ENCODE measurements at places on chromosomes 3 and 15. TPM values are rescaled to one million over a fixed set of nuclear protein-coding genes. Genes with fewer than 3 reads are reported as not detected.

DNA sequence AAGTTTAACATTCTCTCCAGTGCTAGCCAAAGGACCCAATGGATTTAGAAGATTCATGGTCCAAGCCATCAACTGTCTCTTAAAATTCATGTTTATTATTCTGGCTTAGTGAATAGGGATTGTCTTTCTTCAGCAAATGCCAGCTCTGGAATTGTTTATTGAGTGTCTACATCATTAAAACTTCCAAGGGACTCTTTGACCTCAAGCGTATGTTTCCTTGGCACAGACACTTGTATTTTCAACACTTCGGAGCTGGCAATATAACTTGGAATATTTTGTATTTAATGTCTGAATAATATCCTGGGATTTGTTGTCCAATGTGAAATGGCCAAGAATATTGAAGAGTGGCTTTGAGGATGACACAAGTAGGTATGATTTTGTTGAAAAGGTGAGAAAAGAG, 204.2 kb downstream of the EPHA3 start:
- no peak for DNase-seq

DNA sequence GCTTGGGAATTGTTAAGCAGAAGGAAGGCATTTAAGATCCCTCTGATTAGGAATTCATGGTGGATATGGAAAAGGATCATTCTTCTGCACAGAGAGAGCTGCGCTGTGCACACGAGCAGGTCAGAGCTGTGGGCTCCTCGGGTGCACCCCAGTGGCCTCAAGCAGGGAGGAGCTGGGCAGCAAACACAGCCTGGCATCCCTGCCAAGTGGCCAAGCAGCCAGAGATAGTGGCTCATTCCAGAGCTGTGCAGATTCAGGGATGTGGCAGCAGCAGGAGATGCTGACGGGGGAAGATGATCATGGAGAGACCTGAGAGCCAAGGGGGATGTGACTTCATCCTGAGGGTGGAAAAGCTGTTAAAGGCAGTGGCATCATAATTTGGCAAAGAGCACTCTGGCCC, 55.9 kb downstream of the LRRK1 start:
- DNase-seq: no peak

- no peak for DNase-seq
Observed at GRCh38 chr3:45333549-45333948, 54.8 kb upstream of the LARS2 start.

GRCh38 chr3:97009427-97010019, 195.1 kb downstream of the EPHA6 start:
- DNase-seq: no peak

GRCh38 chr3:129624347-129625071, 18.0 kb upstream of the PLXND1 start:
- no peak for DNase-seq

- DNase-seq: no peak
Observed at GRCh38 chr3:185065059-185065458, 87.8 kb downstream of the C3orf70 start.

GRCh38 chr3:173128633-173129032, 12.4 kb downstream of the SPATA16 start:
- DNase-seq: no peak

- DNase-seq: no peak
Observed at GRCh38 chr15:93459396-93459795, 370.4 kb upstream of the RGMA start.

DNA sequence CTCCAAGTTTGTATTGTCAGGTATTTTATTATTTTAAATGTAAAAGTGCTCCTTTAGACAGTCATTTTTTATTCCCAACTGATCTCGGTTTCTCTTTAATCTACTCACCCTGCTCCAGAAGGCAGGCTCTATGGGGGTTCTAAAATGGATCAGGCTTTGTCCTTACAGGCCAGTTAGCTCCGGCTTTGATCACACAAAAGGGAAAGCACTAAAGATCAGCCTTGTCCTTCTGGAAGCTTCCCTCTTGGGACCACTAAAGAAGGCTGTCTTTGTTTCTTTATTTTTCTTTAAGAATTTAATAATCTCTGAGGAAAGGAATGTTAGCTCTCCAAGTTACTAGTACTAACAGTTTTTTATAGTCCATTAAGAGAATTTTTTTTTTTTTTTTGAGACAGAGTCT, 560.5 kb upstream of the ZNF717 start:
- DNase-seq: no peak

DNA sequence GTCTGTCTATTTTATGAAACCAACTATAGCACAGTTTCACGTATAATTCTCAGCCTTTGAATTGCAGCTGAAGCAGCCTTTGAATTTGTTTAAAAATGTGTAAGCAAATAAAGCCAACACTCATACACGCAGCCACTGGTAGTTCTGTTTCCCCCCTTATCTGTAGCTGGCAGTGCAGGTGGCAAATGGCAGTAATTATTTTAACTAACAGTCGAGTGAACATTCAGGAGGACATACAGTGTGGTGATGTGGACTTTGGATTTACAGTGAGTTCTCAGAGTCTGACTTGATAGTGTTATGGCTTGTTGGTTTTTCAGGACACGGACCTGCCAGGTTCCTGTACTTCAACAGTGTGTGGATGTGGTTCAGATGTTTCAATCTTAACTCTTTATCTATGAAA, 64.0 kb upstream of the SKOR1 start:
- DNase-seq: no peak

DNA sequence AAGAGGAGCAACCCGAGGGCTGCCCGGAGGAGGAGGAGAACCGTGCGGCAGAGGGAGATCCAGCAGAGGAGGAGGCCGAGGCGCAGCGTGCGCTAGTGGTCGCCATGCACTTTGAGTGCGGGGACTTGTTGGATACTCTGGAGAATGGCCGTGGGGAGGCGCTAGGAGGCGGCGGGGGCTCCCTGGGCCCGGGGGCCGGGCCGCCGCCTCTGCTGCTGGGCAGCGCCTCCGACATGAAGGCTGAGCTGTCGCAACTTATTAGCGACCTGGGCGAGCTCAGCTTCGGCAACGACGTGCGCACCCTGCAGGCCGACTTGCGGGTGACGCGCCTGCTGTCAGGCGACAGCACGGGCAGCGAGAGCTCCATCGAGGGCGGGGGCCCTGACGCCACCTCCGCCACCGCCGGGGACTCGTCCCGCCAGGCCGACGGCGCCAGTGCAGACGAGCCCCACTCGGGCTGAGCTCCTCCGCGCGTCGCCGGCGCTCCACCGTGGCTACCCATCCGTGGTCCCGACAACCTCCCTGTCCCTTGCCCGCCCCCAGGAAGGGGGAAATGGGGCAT, 2.0 kb downstream of the FAM43A start:
- no peak for DNase-seq

DNA sequence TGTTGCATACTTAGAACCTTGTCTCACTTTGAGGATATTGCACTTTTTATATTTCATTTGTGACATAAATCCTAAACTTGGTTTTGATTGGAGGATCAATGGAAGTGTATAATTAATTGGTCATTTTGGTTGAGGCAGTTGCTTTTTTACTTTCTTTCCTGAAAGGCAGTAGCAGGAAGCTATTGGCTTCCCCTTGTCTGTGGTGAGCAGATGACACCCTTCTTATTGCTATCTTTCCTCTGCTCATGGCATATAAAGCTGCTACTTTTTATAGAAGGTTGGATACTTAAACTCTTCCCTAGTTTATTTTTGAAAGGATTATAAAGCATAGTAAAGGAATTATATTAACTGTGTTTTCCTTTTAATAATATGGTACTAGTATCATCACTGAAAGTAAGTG, 28.6 kb downstream of the FAM98B start:
- DNase-seq: no peak

DNA sequence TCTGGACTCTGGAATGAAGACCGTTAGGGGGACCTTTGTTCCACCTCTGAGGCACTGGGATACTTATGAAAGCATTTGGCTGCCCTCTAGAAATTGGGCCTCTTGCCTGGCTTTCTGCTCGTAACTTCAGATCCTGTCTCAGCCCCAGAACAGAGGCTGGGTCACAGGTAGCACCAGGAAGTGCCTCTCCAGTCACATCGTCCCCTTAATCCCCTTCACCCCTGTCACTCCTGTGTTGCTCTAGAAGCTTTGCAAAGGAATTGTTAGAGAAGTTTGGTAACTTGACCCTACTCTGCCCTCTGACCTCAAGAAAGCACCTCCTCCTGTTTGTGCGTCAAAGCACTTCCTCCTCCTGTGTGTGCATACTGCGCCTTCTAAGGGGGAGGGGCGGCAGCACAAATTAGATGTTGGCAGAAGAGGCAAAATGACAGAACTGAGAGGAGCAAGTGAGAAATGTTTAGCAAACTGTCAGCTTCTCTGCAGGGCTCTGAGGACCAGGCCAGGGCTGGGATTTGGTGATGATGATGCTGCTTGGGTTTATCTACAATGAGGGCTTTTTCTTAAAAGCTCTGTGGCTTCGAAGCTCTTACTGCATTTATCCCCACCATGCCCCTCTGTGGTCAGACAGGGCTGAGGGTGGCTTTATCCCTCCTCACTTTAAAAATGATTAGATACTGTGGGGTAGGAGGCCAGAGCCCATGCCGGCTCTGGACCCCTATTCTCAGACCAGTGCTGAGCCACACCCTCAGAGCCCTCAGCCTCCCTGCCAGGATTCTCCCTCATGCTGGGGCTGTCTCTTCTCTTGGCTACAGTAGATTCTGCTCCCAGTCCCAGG, 76.2 kb downstream of the LARS2 start:
- DNase-seq: no peak

DNA sequence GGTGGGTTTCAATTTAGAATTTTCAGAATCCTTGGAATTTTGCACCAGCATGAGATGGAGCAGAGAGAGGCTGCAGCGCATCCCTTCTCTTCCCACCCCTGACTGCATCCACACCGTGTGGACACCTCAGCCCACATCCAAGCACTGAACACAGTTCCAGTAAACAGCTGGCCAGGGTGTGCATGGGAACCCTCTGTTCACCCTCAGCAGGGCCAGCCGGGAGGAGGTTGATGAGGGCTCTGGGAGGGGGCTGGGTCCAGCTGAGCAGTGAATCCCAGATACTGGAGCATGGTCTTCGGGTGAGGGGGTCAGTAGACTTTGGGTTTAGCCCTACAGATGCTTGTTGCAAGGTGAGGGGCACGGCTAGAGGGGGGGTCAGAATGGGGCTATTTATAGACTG, 85.8 kb downstream of the RPLP1 start:
- no peak for DNase-seq

GRCh38 chr3:14472471-14473351, 67.4 kb downstream of the GRIP2 start:
- no peak for DNase-seq

DNA sequence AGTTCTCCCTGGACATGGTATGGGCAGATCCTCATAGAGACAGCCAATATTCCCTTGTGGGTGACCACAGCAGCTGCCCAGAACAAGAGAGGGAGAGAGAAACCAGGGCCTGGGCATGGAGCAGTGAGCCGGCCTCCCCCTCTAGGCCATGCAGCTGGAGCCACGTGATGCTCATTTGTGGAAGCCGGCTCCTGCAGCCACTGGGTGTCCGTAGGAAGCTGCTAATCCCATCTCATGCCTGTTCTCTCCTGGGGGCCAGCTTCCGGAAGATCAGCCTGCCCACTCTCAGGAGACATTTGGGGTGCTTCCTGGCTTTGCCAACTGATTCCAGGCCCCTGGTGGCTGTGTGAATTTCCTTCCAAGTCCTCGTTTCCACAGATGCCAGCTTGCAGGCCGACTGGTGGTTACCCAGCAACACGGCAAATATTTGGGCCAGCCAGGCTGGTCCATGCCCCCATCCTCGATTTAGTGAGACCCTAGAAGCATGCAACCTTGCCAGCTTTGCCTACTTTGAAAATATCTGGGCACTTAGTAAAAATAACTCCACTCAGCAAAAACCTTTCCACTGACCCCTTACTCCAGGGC, 55.3 kb downstream of the LINGO1 start:
- no peak for DNase-seq

DNA sequence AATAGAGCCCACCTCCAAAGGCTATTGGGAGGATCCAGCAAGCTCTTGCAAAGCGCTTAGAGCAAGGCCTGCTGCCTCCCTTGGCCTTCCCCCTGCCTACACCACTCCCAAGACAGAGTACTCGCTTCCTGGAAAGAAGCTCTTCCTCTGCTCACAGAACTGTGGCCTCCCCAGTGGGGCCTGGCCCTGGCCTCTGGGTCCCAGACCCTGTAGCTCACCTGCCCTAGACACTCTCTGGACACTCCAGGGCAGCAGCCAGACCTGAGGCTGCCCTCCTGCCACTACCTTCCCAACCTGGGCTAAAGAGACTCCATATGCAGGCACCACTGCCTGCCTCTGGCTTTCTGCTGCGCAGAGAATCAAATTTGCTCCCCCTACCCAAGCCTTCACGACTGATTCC, 49.9 kb downstream of the GRIP2 start:
- no peak for DNase-seq

DNA sequence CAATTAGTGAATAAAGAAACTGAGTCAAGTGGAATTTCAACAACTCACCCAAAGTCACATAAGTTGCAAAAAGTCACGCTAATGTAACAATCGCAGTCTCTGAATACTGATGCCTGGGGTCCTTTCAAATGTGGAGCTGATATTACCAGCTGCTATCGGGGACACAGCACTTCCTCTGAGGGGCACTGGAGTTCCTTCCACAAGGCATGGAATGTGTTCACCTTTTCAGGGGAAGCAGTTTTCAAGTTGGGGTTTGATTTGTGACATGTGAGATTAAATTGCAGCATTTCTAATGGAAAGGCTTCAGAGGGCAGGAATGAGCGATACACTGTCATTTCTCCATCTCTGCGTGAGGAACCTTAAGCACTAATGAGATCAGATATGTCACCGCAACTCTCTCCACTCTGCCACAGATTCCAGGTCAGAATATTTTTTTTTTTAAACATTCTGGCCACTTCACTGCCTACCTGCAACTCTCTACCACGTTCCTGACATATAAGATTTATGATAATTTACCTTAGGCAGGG, 807.2 kb upstream of the CFAP20DC start:
- DNase-seq: no peak

- DNase-seq: no peak
Observed at GRCh38 chr3:36227980-36228379, 152.3 kb upstream of the STAC start.

The SLC7A14 gene
- polyA plus RNA-seq: 0.23 TPM

The GATM gene
- polyA plus RNA-seq: 505 TPM

The SIDT1 gene
- 2.6 TPM for polyA plus RNA-seq

The SLC2A2 gene
- not detected for polyA plus RNA-seq

The CAND2 gene
- polyA plus RNA-seq: 59.0 TPM

The POTEB2 gene
- polyA plus RNA-seq: not detected

The NANOGP8 gene
- polyA plus RNA-seq: 0.33 TPM
